ENCODE measurements at places on chromosomes 3 and 15.

GRCh38 chr3:59566481-59566975 is 516.7 kb upstream of the CFAP20DC start:
- no peak for DNase-seq

GRCh38 chr3:197205675-197206074 is 92.7 kb downstream of the DLG1 start:
- DNase-seq: no peak

DNA sequence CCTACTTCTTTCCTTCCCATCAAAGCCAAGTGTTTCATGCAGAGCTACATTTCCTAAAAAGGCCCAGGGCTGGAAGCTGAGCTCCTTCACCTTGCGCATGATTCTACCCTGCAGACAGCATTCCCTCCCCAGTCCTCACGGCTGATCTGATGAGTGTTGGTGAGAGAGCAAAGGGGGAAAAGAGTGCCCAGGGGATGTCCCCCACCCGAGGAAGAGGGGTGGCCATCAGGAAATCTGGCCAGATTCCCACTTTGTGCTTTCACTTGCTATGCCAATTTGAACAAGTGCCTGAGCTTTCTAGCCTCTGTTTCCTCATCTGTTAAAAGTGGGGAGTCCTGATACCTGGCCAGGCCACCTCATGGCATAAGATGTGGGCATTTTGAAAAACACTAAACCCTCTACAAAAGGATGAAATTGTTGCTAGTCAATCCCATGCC is 231.0 kb upstream of the TLE3 start:
- DNase-seq: no peak

DNA sequence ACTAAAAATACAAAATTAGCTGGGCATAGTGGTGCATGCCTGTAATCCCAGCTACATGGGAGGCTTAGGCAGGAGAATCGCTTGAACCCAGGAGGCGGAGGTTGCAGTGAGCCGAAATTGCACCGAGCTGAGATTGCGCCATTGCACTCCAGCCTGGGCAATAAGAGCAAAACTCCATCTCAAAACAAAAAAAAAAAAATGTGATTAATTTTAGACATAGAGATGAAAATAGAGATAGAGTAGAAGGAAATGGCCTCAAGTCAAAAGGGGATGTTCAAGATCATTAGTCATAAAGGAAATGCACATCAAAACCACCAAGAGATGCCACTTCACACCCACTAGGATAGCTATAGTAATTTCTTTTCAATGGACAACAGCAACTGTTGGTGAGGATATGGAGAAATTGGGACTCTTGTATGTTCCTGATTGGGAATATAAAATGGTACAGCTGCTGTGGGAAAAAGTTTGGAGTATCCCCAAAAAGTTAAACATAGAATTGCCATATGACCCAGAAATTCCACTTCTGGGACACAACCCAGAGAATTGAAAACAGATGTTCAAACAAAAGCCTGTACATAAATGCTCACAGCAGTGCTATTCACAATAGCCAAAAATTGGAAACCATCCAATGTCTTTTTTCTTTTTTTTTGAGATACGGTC is 55.4 kb downstream of the ABHD2 start:
- peak; percentile 40 for DNase-seq

DNA sequence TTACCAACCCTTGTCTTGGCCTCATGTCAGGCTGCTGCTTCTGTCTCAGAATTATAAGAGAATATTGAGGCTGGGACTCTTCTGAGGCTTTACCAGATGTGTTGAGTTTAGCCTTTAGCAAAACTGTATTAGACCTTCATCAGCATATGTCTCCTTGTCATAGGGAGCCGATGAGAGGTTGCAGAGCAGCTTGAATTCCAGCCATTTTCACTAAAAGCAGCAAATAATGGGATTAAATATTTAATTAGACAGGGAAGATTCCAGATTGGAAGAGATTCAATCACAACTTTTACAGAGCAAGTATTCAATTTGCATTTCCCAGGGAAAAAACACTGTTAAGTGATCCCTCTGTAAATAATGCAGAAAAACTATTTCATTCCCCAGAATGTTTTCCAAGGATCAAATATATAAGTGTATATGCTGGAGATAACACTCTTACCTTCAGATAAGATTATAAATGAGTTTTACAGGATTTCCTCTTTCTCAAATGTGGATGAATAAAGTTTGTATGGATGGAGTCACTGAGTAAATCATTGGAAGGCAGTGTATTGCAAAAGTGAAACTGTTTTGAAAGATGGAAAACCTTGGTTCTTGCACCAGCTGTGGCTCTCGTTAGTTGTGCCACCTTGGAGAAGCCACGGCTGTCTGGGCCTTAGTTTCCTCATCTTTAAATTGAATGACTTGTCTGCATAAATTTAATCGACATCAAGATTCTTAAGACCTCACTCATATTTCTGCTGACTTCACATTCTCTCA is 466.4 kb upstream of the SGO1 start:
- DNase-seq: no peak

DNA sequence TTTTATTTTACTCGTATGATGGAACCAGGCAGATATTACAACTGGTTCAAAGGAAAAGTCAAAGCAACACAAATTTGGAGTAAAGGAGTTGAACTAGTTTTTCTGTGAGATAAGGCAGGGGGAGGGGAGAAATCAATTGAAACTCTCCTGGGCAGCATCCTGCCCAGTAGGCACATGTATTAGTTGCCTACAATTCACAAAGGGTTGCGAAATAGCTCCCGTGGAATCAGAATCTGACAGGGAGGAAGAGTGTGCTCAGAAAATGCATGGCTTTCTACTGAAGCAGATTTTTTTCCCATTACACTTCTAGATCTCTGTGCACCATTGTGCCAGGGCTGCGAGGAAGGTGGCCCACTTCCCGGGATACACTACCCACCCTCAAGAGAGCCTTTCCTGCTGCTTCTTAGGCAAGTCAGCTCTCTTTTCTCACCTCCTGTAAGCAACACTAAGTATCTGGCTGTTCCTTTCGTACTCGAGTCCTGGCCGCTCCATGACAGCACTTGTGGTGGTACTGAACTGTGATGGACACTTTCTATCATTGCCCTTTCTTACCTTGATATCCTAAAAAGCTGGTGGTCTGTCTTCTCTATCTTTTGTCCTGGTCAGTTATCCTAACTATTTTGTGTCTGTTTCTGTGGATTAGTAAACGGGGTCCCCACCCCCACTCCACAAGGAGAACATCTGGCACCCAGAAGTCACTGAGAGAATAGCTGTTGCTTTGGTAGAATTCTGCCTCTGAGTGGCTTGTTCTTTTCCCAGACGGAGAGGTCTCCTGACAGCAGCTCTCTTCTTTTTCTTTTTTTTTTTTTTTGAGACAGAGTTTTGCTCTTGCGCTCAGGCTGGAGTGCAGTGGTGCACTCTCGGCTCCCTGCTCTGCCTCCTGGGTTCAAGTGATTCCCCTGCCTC is 74.8 kb downstream of the RPL39L start:
- no peak for DNase-seq

DNA sequence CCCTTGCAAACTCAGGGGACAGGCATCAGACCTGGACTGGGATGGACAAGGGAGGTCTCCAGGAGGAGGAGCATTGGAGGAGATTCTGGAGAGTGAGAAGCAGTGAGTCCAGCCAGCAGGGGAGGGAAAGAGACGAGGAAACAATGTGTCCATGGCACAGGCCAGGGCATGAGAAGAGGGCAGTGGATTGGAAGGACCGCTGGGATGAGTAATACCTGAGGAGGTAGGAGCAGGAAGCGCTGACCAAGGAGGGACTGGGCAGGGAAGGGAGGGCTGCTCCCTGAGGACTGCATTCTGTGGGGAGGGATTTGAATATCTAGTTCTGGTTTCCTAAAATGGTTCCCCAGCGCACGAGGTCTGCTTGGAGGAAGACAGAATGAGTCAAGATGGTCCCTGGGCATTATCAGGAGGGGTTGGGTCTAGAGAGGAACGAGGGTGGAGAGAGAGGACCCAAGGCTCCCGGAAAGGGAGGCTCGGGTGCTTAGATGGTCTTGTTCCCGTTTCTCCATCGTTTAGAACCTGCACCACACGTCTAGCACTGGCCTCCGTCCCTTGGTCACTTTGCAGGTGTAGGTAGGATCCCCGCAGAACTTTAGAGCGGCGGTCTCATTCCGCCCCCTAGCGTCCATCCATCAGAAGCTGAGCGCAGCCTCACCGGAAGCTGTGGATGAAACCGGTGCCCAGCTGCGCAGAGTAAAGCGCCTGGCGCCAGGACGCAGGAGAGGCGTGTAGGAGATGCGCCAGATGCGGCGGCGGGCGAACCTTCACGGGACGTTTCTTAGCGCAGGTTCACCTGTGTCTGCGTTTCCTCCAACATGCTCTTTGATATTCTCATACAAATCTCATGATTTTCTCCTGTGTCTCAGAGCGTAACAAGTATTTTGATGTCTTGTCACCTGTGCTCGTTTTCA is 190.7 kb upstream of the NDN start:
- DNase-seq: no peak

DNA sequence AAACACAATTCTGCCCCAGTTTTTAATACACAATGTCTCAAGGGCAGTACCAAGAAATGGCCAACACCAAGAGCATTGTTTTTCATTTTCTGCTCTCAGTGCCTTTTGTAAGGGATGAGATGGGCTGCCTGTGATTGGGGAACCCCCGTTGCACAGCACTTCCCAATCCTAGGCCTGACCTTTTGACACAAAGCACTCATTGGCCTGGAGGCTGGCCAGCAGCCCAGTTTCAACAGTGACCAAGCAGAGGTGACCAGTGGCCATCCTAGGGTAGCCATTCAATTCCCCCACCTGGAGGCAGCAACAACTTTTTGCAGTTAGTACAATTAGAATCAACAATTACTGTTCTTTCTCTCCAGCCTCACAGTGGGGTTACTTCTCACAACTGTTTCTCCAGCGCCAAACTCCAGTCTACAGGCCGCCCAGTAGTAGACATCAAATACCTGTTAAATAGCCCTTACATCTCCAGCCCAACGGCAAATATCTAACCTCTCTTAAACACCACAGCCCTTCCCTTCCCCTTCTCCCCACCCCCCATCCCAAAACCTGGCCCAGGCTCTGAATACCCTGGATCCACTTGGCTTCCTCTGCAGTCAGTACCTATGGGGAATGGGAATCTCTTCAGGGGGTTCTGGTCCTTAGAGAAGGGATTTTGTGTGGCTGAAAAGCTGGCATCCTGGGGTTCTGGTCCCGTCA is 8.9 kb upstream of the LRRC2 start:
- no peak for DNase-seq

DNA sequence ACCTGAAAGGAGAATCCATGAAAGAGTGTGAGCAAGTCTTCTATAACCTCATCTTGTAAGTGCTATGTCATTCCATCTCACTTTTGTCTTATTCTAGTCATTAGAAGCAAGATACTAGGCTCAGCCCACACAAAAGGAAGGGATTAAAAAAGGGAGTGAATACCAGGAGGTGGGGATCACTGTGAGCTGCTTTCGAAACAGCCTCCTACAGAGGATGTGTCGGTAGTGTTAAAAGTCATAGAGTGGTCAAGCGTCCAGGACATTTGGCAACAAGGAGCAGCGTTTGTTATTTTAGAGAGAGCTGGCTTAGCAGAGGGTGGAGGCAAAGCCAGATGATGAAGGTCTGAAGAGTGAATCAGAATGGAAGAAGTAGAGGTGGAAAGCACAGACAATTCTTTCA is 11.7 kb upstream of the ZNF148 start:
- no peak for DNase-seq

- DNase-seq: no peak
Measured at GRCh38 chr15:90033006-90033405, 31.9 kb downstream of the ZNF710 start.

GRCh38 chr3:106088899-106089298 is 220.1 kb upstream of the CBLB start:
- no peak for DNase-seq

DNA sequence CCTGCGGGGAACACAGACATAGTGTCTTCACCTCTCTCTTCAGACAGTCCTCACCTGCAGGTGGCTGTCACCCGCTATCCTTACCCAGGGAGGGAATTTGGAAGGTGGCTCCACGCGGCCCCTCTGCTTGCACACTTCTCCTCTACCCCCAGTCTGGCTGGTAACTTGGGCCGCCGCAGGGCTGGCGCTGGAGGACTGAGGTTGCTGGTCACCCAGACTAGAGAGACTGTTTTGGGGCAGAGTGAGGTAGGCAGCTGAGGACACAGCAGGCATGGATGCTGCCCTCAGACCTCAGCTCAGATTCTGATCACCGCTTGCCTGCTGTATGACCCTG is 12.6 kb upstream of the IQSEC1 start:
- no peak for DNase-seq

DNA sequence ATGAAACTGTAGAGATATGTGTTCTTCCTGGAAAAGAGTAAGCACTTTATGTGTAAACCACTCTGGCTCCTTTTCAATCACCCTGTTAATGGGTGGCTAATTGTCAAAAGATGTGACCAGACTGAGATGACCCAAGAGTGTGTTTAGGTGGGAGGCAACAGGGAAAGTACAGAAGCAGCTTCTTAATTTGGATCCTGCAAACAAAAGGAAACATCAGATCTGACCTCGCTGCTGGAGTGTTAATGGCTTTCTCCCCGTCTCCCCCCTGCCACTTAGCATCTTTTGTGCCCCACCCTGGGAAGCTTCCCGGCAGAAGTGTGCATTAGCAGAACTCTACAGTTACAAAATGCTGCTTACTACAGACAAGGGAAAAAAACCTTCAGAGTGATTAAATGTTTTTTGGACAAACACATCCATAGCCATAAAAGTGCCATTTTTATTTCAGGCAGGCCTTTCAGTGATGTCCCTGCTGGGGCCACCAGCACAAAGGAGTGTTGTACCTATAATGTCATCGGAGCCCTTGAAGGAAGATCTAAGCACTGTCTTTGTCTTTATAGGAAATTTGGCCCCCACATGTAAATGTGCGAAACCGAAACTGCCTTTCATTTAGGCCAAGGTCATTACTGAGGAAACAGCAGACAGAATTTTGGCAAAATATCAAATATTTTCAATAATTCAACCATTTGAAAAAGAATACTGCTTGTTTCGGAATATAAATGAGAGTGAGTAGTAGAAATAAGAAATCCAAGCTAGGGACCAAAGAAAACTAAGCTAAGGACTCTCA is 311.0 kb downstream of the WDR72 start:
- DNase-seq: no peak

- no peak for DNase-seq
Measured at GRCh38 chr15:88428053-88428452, 39.1 kb downstream of the MRPL46 start.

GRCh38 chr15:77144026-77144425 is 73.1 kb upstream of the TSPAN3 start:
- no peak for DNase-seq

Data from CD4-positive, alpha-beta T cell treated with Interleukin-2 at 100 ng/mL for 4 hours (primary cell).